WERI-Rb-1 (cell line): ENCODE measurements at places on chromosomes 1 and 21.
A peak's percentile ranks its signal among the peaks of the same experiment; 100 is the strongest.

DNA sequence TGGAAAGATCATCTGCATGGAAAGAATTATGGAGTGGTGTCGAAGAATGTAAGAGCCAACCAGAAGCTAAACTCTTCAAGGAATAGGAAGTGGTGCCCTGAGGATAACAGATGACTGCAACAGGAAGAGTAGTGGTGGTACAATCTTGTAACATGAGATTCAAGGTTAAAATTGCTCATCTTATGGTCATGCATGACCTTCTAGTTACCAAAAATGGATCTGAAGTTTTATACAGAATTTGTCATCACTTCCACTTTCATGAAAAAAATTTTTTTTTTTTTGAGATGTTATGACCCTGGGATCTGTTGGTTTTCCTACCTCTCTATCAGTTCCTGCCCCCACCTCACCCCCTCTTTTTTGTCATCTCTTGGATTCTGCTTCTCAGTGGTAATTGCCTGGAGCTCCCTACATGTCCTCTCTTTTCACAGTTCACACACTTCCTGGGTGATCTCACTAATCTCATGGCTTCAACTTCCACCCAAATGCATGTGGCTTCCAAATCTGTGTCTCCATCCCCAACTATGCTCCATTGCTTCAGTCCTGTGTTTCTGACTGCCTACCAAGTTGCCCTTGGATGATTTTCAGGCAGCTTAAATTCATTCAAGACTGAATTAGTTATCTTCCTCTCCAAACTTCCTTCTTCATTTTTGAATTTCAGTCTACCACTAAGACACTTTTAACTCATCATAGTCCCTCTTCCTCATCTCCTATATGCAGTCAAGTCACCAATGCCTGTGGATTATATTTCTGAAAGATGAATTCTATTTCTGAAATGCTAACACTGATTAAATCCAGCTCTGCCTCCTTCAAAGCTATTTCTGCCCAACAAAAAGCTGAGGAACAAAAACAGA, 48.4 kb downstream of the SLAMF6 start:
- no peak for DNase-seq

GRCh38 chr1:27342778-27343638, 1.2 kb downstream of the SYTL1 start:
- DNase-seq: peak; percentile 90

DNA sequence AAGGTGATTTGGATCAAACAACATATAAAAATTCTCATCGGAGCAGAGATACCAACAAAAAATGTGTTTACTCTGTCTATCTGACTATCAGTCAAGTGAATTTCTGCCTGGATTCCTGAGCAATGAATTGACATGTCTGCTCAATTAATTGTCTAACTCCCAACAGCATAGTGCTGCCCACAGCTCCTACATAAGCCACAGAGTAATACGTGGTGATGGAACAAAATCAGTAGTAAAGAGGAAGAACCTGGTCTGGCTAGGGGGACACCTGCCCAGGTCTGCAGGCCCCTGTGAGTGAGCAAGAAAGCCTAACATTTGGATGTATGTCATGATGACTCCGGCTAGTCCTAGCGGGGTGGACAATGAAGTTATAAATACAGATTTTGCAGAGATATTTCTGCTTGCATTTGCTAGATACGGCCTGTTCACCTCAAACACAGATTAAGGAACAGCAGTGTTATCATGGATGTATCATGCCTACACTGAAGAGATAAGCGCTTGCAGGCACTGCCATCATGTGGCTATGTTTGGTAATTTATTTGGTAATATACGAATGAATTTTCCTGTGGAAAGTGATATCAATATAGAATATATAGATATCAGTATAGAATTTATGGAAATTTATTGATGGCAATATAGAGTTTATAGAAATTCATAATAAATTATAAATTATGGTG, 69.6 kb upstream of the LRRC8B start:
- DNase-seq: peak; percentile 44

DNA sequence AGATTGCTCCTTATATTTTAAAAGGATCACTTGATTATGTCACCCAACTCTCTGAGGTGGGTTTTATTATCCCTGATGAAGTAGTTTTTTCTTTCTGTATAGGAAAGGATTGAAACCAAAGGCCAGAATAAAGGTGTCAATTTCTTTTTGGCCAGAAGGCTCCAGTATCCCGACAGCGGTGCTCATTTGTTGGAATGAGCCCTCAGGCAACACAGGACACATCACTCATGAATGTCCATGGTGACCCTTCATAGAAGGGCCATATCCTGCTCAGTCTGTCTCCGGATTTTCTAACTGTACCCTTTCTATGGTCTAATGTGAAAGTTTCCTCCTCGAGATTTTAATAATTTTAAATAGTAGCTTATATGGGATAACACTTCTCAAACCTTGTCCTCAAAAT, 171.3 kb upstream of the USP24 start:
- DNase-seq: no peak

DNA sequence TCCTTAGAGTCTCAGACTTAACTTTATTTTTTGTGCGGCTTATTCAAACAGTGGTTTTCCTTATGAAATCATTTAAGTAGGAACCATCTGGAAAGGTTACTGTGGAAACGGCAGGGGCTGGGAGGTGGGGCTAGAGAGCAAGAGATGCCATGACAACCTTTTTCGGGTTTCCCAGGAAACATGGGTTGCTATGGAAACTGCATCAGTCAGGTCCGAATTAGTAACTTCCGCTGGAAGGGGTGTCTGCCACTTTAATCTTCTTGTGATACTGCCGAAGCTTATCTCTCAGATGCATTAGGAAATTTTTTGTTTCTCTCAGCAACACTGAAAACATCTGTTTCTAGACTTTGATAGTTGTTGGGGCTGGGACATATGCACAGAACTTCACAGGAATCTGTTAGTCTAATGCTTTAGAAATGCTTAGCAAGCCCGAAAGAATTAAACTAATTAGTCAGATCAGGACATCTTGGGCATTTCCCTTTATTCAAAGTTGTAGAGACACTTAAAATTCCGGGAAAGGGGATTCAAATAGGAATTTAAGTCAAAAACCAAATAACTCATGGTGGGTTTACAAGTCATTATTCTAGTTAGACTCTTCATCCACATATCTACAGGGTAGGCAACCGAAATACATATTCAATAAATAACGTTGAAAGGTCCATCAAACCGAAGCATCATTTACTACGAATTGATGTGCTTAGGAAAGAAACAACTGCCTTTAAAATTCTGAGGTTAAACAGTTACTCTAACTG, 2.6 kb downstream of the KCNA3 start:
- no peak for DNase-seq

DNA sequence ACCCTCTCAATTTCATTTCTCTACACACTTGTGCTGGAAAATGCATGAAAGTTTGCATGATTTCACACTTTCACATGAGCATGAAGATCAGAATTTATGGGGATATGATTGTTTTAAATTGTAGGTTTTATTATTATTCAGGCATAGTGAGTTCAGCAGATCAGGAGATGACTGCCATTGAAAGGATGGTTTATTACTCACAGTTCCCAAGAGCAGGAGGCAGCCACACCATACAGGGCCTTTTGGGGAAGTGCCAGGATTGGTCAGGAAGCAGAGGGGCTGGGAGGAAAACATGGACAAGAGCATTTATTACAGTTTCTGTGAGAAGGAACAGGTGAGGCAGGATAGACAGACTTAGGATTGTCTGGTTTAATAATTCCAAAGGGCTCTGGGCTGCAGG, 114.6 kb upstream of the KCNJ15 start:
- no peak for DNase-seq
